AG08395 (cell line): ENCODE measurements at places on chromosomes 7 and 10.

- DNase-seq, result peak; percentile 24
These were observed 196.8 kb downstream of the REEP3 start for GRCh38 chr10:63718006-63718405.

DNA sequence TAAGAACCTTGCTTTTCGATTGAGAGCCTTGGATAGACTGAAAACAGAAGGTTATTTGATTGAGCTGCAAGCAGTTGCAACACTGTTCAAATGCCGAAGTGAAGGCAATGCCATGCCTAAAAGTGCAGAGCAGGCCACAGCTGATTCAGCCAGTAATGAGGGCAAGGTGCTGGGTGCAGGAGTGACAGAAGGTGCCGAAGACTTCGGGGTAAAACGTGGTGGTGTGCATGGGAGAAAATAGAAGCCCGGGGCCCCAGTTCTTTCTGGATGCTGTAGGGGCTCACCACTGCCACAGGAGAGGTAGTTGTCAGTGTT, 43.6 kb upstream of the GATAD1 start:
- no peak for DNase-seq

- peak; percentile 89 for DNase-seq
These were observed 46.6 kb upstream of the COL1A2 start for GRCh38 chr7:94348142-94348541.

GRCh38 chr7:148819697-148820360, 64.3 kb downstream of the EZH2 start:
- DNase-seq, result peak; percentile 48

GRCh38 chr7:94933256-94933990, 26.0 kb downstream of the PPP1R9A start:
- DNase-seq, result no peak

- peak; percentile 88 for DNase-seq
These were observed 98.0 kb upstream of the ANLN start for GRCh38 chr7:36291387-36292316.

- DNase-seq, result no peak
These were observed 84.5 kb upstream of the FAM20C start for GRCh38 chr7:107907-108306.
